ENCODE measurements at places on chromosomes 5 and 9. TPM values are rescaled to one million over a fixed set of nuclear protein-coding genes. Genes with fewer than 3 reads are reported as not detected.

- DNase-seq, result no peak
Measured at GRCh38 chr5:157263496-157264090, 2.3 kb upstream of the CYFIP2 start.

GRCh38 chr9:18585996-18586395 is 112.0 kb downstream of the ADAMTSL1 start:
- DNase-seq, result no peak

DNA sequence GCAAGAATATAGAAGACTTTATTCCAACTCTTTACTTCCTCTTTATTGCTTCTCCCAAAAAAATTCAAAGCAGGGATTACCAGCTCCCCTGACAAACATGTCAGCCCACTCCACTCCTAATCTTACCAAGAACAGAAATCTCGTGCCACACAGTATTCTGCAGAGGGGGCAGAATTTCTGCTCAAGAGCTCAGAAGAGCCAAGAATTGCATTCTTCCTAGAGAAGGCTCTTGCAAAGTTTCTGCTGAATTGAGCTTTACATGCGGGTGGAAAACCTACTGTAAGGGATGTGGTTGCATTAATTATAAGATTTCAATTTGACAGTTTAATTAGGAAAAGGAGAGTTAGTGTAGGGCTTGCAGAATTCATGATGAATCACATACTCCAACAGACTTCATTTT is 428.5 kb downstream of the CETN3 start:
- DNase-seq, result no peak

DNA sequence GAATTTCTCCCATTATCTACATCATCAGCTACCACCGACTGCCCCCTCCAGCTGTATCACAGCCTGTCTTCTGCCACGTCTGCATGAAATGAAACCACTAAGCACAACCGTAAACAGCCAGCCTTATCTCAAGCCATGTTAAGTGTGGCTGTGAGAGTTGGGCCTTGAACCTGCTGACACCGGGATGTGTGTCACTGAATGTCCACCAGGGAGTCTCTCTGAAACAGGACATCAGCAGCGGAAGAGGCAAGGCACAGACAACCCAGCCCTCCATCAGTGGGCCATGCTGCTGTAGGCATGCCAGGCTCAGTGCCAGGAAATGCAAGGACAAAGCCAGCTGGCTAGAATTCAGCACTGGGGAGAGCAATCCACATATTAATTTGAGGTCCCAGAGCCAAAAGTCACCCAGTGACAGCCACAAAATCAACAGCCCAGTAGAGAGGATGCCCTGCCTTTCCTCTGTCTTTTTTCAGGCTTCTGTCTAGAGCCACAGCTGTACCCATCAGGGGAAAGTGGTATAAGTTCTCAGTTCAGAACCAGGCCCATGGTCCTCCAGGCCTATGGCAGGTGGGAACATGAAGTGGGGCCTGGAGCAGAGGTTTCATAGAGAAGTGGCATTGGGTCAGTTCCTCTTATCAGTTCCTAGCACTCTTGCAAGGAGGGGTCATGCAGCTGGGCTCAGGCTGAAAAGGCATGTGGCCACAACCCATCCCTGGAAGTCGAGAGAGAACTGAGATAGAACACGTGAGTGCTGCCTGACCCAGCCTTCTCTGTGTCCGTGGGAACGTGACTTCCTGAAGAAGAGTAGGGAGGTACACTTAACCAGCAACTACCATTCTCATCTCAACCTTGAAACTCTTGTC is 199.4 kb downstream of the ESM1 start:
- no peak for DNase-seq

- DNase-seq, result no peak
Measured at GRCh38 chr5:81213070-81213469, 20.1 kb upstream of the CKMT2 start.

RAB3C gene
- total RNA-seq, result 21.7 TPM

MLANA gene
- total RNA-seq, result not detected

SARDH gene
- 4.5 TPM for total RNA-seq

All from neural crest cell (in vitro differentiated cells).